H1 (cell line): ENCODE measurements at places on chromosomes 5 and 9.

- no peak for DNase-seq
Observed at GRCh38 chr5:151139015-151139414, 18.6 kb downstream of the ANXA6 start.

DNA sequence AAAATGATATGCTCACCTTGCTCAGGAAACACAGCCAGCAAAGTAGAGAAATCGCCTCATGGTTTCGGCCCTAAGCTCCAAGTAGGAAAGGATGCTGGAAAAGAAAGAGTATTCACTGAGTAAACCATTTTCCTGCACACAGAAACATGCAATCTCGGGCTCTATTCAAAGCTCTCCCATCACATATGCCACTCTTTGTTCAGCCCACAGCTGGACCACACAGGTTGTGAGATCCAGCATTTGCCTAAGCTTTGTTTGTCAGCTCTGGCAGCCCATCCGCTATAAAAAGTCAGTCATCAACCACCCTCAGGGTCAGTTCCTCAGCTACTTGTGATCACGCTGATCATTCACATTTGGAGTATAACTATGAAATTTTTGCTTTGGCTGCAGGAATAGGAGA lies 96.5 kb upstream of the SMARCA2 start:
- DNase-seq: no peak

DNA sequence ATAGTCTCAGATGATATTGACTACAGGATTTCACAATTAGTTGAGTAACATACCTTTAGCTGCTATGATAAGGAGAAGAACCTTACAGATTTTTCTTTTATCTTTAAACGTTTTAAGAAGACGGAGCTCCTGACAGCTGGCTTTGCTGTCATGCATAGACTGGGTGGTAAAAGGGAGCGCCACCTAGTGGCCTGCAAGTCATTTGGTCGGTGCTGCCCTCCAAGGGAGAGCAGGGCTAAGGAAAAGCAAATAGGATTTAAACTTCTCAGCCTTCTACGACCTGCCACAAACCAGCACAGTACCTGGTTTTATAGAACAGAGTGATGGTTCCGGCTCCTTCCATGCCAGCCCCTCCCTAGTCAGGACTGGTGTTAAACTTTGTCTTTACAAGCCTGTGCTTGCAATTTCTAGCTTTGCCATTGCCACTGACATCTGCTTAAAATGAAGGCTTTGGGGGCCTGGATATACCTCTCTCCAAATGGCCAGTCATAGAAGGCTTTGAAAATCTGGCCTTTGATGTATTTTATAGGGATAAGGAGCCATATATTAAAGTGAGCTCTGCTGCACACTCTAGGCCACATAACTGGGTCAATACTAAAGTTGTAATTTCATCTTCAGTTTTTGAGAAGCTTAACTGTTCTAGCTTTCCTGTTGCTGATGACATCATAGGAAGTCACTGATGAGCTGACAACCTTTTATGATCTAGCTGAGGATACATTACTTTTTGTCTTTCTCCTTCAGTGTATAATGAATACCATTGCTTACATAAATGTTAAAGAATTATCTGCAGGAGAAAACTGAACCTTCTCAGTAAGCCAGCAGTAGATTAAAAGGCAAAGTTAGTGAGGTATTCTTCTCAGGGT lies 31.1 kb upstream of the ADAMTSL1 start:
- DNase-seq: peak; percentile 70

GRCh38 chr9:698954-699353 lies 142.5 kb upstream of the DMRT1 start:
- DNase-seq: no peak

GRCh38 chr5:83513491-83513890 lies 41.9 kb downstream of the VCAN start:
- no peak for DNase-seq

GRCh38 chr5:80125962-80126480 lies 90.9 kb downstream of the THBS4 start:
- no peak for DNase-seq

GRCh38 chr5:165538065-165538464 lies 2032.6 kb downstream of the MAT2B start:
- DNase-seq: no peak

DNA sequence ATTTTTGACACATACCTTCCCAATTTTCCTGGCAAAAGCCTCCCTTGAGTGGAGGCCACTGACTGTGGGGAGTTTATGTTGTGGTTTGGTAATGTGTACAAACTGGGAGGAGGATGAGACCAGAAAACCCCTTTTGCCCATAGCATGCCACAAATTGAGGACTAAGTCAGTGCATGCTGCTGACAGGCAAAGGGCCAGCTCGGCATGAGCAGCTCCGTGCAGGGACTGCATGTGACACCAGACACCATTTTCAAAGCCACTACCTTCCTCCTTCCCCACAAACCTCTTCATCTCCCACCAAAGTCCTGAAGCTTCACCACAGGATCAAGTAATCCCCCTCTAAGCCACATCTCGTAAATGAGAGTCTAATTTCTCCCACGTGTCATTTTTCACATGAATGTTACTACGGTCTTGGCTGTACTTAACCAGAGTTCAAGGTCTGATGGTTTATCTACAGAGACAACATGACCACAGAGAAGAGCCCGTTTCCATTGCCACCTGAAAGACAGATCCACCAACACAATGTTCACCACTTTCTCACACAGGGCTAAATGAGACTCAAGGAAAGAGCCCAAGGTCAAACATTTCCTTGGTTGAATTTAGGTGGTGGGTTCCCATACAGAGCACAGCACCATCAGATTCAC lies 106.5 kb downstream of the NFIB start:
- DNase-seq: no peak

GRCh38 chr5:92402045-92402444 lies 1018.9 kb upstream of the ARRDC3 start:
- DNase-seq: no peak
